ENCODE measurements at places on chromosomes 4 and X.

DNA sequence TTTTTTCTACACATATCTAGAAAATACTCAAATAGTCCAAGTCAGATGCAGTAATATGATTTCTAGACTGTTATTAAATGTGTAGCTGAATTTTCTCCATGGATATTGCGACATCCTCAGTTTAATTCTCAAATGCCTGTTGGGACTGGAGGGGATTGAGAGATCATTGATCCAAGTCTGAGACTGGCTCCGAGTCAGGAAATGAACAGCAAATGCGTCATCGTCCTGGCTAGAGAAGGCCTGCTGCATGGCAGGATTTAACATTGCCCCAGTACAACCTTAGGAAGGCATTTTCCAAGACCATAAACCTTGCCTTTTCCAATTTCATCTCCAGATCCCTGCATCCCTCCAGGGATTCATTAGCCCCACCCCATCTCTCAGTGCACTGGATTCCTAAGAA lies 56.6 kb upstream of the SLC6A14 start:
- no peak for DNase-seq

DNA sequence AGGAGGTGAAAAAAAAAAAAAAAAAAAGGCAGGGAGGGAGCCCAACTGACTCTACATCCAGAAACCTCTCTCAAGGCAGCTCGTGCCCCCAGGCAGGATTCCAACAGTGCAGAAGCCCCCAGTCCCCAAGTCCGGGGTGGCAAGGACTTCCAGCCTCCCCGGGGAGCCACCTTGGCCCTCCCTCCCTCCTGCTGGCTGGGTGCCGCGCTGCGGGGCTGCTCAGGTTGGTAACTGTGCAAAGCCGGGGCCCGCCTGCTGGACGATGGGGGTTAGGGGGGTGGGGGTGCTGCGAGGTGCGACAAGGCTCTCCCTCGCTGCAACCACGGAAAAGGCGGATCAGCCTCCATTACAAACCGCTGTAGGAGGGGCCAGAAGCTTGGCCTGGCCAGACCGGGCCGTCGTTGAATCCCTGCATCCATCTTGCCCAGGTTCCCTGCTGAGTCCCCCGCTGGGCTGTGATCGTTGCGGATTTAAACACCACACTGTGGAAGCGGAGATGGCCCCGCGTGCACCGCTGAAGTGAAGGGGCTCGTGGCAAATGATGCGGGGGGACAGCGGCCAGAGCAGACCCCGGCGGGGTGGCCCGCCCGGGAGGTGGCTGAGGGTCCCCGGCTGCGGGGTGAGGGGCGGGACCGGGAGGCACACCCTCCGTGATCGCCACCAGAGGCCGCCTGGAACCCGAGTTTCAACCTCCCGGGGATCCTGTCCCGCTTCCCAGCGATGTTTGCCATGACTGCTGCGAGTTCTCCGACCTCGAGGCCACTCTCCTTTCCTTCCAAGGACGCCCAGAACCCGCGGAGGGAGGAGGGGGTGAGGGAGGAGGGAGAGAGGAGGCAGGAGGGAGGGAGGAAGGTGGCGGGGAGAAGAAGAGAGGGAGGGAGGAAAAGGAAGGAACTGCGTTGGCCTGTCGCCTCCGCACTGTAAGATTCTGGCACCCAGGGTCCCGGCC lies 58.0 kb upstream of the DDX3X start:
- peak; percentile 14 for DNase-seq

GRCh38 chr4:136241221-136241986 lies 1290.9 kb downstream of the PCDH18 start:
- no peak for DNase-seq

DNA sequence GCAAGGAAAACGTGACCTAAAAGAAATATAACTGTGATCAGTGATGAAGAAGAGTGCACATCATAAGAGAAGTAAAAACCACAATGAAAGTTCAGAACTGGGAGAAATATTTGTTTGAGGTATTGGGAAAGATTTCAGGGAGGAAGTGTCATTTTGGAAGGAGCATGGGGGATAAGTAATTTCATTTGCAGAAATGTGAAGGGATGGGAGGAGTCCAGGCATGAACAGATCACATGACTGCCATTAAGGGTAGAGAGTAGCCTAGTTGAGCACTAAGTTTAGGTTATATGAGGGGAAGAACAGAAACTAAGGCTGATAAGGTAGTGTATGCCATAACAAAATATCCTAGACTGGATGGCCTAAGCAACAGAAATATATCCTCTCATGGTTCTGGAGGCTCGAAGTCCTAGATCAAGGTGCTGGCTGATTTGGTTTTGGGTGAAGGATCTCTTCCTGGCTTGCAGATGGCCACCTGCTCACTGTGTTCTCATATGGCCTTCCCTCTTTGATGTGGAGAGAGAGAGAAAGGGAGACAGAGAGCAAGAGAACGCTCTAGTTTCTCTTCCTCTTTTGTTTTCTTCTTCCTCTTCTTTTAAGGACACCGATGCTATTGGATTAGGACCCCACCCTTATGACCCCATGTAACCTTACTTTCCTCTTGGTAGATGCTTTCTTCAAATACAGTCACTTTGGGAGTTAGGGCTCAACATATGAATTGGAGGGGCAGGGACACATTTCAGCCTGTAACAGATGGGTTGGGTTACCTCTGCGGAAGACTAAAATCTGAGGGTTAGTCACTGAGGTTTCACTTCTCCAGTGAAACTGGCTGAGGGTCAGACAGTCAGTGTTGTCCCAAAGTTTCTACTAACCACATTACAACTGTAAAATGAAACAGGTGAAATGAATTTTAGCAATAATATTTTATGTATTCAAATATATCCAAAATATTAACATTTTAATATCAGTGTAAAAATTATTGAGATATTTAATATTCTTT lies 77.9 kb downstream of the EGF start:
- DNase-seq: no peak

- no peak for DNase-seq
Observed at GRCh38 chr4:146428298-146428697, 93.4 kb downstream of the SLC10A7 start.

DNA sequence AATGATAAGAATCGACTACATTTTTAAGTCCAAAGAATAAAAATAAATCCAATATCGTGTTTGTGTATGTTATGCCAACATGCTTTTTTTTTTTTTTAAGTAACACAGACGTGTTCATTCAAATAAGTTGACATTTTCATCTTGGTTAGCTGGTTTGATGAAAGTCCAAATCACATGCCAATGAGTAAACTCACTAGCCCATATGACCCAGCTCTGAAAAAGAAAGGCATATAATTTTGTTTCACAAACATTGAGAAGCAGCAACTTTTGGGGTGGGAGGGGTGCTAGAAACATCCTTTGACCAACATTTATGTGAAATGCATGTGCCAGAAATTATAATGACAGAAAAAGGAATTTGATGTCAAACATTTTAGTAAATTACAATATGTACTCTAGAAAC lies 61.6 kb upstream of the SPP1 start:
- DNase-seq: no peak

DNA sequence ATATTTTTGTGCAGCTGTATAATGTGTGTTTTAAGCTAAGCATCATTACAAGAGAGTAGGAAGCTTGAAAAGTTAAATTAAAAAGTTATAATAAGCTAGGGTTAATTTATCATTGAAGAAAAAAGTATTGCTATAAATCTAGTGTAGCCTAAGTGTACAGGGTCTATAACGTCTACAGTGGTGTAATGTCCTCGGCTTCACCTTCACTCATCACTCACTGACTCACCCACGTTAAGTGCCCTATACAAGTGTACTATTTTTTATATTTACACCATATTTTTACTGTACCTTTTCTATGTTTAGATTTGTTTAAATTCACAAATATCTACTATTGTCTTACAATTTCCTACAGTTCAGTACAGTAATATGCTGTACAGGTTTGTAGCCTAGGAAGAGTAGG lies 23.5 kb downstream of the ARAP2 start:
- DNase-seq: no peak

GRCh38 chr4:110742143-110742542 lies 119.3 kb upstream of the PITX2 start:
- no peak for DNase-seq

- DNase-seq: no peak
Observed at GRCh38 chr4:161919442-161920220, 244.2 kb downstream of the FSTL5 start.

- no peak for DNase-seq
Observed at GRCh38 chrX:122667667-122668066, 516.4 kb upstream of the GRIA3 start.

GRCh38 chr4:160403081-160403480 lies 1300.2 kb downstream of the RAPGEF2 start:
- no peak for DNase-seq

GRCh38 chr4:82901183-82901718 lies 716 bp downstream of the THAP9 start:
- DNase-seq: no peak

DNA sequence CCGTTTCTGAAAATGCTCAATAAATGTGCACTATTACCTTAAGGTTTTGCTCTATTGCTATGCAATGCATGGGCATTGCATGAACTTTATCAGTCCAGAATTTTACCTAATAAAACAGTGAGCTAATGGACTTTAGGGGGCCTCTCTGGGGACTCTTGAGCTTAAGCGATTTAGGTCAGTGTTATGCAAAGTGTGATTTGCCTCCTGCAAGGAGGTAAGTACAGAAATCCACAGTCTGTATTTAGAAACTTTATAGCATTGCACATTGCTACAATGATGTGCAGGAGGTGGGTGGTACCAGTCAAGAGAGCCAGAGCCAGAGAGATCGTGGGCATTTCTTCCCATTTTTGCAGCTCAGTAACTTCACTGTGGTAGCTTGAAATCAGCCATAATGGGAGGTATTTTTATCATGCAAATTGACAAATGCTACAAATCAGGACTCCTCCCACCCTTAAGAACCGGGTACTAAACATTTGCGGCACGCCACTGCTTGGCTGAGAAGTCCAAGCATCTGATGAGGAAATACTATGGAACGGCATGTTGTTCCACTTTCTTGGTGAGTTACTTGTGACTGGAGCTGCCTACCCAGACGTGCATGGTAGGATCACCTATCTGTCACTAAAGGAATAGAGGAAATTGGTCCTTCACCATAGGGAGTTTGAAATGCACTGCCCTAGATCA lies 174.6 kb upstream of the PGRMC2 start:
- no peak for DNase-seq

- DNase-seq: no peak
Observed at GRCh38 chr4:3476341-3476747, 13.2 kb downstream of the DOK7 start.

GRCh38 chr4:115187136-115187535 lies 73.7 kb upstream of the NDST4 start:
- no peak for DNase-seq

DNA sequence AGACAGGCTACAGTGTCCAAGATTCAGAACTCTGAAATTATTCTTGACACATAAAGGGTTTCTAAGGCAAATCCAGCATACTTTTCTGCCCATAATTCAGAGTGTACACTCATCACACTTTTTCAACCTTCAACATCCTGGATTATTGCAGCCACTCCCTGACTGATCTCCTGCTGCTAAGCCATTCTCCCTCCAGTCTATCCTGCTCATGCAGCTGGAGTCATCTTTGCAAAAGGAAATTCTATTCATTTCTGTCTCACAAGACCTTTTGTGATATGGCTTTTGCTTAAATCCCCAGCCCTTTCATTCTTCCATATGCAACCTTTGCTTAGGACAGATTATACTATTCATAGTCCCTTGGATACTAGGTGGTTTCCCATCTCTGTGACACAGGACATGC lies 236.1 kb upstream of the LDB2 start:
- no peak for DNase-seq

GRCh38 chr4:171279131-171279530 lies 534.1 kb upstream of the GALNTL6 start:
- no peak for DNase-seq

DNA sequence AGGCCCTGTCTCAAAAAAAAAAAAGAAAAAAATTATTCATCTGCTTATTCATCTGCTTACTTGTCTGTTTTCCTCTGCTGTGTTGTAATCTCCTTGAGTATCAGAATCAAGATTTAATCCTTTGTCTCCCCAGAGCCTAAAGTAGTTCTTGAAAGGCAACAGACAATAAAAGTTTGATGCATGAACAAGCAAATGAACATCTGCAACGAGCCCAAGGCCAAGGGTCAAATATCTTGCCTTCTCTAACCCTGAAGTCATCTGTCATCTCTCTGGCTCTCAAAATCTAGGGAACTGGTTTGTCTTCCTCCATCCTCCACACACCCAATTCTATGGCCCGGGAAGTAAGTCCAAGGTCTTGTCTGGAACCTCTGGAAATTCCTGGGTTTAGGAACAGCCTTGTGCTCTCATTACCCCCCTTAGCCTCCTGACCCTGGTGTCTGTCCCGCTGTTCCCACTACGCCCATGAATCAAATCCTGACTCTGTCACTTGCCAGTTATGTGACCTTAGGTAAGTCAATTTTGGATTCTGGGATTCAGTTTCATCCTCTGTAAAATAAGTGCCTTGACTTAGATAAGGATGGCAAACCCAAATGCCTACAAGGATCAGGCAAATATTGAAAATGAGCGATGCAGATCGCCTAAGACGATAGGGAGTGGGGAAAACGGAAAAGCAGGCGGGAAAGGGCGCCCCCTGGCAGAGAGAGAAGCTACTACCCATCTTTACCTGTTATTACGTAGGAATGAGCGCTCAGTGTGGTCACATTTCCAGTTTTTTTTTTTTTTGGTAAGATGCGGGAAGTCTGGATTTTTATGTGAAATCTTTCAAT lies 102.7 kb upstream of the DHX15 start:
- no peak for DNase-seq

DNA sequence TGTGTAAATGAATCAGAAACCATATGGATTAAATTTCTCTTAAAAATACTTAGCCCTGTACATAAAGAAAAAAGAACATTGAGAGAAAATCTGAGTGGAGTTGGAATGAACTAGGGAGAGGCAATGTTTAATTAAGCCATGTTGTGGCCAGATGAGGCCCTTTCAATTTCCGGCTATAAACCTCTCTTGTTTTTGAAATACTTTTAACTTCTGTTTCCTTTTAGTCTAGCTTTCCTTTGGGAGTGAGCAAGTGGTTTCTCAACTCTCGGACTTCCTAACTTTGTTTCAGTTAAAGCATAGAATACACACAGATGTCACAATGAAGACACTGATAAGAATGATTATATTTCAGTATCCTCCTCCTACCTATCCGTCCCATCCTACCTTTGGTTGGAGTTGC lies 197.2 kb downstream of the ARHGAP24 start:
- no peak for DNase-seq

DNA sequence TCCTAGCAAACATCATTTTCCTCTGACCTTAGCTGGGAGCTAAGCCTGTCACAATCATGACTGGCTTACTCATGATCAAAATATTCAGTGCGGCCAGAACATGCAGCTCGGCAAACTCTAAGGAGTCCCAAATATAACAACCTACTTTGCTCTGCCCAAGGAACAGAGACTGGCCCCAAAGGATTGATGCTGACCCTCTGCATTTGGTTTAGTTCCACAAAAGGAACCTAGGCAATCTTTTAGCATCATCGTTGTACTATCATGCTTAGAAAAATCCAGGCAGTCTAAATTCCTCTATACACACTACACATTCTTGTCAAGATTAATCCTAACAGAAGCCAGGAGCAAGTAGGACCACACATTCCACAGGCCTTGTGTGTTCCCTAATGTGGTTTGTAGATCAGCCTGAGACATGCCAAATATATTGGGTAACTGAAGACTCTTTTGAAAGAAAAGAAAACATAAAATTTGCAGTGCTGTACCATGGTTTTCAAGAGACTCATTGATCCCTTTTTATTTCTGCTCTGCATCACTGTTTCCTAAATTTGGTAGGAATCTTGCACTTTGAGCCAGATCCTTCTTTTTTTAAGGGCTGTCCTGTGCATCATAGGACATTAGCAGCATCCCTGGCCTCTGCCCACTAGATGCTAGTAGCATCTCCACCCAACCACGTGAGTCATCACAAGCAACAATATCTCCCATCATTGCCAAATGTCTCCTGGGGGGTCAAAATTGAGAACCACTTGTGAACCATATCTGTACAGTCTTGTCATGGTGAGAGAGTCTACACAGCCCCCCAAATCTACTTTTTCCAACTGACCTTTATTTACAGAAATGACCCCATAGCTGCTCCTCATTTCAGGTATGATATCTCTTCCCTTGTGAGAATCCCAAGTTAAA lies 17.6 kb upstream of the CC2D2A start:
- no peak for DNase-seq

Data from CD4-positive, alpha-beta T cell (primary cell).